AG08395 (cell line): ENCODE measurements at places on chromosomes 2 and 18.

- peak; percentile 97 for DNase-seq
Measured at GRCh38 chr2:231642631-231643494, 50.2 kb downstream of the TEX44 start.

DNA sequence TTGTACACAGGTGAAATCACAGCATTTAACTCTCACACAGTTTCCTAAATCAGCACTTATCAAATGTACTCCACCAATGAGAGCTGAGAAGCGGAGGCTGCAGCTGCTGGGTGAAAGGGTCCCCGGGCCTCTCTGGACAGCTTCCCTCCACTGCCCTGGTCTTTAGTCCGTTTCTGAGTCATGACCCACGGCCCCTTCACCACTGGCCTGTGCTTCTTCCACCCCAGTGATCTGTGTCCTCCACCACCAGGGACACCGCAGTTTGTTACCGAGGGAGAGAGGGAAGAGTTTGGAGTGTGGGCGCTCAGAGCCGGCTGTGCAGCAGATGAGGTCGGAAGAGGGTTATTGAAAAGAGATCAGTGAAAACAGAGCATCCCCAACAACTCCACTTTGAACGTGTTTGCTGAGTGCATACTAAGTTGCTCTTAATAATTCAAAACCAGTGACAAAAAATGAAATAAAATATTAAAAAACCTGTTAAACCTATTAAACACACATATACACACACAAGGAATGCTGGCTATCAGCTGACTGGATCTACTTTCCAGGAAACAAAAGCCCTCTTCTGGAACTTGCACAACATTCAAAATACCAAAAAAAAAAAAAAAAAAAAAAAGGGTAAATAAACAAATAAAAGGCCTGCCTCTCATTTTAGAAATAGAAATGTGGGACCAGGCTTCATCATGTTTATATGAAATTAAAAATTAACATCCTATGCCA lies 54.1 kb downstream of the PXDN start:
- DNase-seq: no peak

DNA sequence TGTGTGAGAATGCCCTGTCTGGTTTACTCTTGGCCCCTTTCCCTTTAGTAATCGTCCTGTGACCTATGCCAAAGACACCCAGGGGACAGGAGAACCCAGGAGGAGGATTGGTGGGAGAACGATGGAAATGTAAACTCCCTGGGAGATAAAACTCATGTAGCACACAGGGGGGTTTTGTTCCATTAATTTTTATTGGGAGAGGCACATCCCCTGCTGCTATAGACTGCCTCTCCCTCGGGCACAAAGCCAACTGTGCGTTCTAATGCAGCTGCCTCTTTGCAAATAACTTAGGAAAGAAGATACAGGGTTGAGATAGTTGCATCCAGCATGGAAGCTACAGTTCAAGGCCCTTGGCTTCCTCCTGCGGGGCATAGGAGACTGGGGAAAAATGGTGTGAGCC lies 489.6 kb downstream of the SLC4A3 start:
- DNase-seq: no peak

GRCh38 chr18:22346401-22346952 lies 71.2 kb downstream of the CTAGE1 start:
- peak; percentile 53 for DNase-seq

- DNase-seq: no peak
Measured at GRCh38 chr2:67667054-67667908, 270.1 kb downstream of the ETAA1 start.

DNA sequence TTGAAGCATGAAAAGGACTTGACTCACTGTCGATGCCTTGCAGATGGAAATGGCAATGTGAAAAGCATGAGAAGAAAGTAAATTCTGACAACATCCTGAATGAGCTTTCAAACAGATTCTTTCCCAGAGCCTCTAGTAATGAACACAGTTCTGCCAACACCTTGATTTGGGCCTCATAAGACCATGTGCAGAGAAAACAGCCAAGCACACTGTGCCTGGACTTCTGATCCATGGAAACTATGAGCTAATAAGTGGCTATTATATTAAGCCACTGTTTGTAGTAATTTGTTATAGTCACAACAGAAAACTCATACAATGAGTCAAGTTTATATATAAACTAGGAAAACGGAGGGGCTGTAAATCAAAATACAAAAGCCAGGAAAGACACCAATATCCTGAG lies 477.3 kb downstream of the MBD2 start:
- no peak for DNase-seq

GRCh38 chr2:111116843-111117597 lies 3.7 kb upstream of the BCL2L11 start:
- peak; percentile 82 for DNase-seq

DNA sequence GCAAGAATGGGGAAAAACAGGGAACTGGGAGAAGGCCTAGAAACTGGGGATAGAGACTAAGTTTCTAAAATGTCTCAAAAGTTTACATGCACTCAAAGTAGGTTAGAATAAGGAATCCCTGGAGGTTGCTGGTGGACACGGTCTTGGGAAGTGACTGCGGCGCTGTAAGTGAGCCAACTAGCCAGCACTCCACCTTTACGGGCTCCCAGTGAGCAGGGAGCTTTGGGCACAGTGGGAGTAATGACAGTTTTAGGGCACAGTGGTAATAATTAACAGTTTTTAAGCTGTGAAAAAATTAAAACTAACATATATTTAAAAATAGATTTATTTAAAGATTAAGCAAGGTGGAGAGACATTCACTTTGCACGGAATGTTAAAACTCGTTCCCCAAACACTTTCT lies 20.9 kb upstream of the CD302 start:
- no peak for DNase-seq

DNA sequence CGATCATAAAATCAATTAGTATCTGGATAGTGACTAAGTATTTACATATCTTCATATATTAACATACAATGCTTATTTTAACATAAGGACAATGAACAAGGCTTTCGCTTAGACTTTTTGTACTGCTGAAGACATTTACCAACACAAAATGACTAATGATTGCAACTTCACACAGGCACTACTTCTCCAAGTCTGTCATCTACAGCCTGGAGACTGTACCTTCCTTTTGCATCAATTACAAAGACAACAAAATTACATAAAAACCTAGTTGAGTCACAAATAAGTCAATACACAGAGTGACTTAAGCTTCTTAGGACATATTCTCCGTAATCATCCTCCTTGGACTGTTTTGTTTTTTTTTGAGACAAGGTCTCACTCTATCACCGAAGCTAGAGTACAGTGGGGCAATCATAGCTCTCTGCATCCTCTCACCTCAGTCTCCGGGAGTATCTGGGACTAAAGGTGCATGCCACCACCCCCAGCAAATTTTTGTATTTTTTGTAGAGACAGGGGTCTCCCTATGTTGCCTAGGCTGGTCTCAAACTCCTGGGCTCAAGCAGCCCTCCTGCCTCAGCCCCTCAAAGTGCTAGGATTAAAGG lies 15.9 kb downstream of the PUM2 start:
- DNase-seq: no peak

DNA sequence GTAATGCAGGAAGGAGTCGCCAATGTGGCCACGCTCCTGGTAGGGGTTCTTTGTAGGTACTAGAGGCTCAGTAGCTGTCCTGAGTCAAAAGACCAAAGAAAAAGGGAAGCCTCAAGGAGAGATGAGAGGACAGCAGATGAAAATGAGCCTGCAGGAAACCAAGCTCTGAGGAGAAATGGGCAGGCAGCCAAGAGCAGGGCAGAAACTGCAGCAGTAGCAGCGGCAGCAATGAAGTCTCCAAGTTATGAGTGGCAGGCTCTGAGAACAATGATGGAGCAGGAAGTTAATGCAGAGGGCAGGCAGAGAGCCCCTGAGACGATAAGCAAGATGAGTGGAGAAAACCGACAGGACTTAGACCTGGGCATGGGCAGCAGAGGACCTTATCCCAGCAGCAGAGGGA lies 48.2 kb upstream of the TMEM200C start:
- no peak for DNase-seq

DNA sequence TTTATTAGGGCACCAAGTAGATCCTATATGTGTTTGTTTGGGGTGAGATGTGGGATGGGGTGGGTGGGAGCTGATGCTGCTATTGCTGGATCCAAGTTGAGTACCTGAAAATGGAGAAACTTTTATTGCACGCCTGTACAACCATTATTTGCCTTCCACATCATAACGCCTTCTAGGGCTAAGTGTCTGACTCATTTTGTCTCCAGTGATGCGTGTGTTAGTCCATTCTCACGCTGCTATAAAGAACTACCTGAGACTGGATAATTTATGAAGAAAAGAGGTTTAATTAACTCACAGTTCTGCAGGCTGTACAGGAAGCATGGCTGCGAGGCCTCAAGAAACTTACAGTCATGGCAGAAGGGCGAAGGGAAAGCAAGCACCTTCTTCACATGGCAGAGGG lies 58.2 kb downstream of the KDM3A start:
- DNase-seq: no peak

DNA sequence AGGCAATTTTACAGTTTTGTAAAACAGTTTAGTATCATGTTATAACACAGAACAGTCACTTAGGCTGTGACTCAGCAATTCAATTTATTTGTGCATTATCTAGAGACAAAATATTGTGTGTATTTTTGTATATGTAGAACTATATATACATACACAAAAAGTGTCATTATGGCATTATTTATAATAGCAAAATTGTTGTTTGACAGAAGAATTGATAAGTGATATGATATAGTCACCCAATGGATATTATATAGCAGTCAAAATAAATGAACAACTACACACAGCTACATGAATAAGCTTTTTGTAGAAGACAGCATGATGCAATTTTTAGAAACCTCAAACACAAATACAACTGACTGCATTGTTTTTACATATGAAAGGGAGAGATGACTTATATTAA lies 334.0 kb downstream of the TRIB2 start:
- DNase-seq: no peak

GRCh38 chr18:55002261-55002660 lies 43.0 kb upstream of the CCDC68 start:
- no peak for DNase-seq

- DNase-seq: peak; percentile 32
Measured at GRCh38 chr2:75200140-75201096, 1.1 kb upstream of the TACR1 start.

DNA sequence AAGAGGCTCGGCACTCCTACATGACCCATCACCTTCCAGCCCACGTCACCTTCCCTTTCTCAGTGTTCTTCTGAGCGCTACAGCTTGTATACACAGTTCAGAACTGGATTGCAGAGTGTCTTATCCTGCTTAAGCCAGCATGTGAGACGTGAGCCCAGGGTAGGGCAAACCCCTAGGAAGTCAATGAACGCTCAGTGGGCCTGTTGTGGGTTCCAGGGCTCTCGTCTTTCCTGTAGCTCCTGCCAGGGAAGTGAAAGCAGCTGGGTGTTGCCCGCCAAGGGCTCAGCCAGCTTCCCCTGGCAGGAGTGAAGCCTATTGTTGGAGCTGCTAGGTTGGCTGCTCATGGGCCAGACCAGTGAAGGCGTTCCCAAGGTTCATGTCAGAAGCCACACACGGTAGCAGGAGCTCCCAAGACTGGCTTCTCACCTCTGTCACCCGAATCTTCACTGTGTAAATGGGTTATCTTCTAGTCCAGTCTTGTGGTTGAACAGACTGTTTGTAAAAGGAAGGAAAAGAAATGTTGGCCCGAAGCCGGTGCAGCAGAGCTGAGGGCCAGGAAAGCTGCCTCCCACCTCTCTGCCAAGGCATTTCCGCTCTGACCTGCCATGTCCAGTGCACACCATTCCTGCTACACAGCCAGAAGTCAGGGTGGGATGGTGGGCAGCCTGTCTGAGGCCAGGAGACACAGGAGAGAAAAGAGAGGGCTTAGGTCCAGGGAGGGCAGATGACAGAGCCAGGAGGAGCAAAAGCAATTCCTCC lies 69.6 kb upstream of the RMDN2 start:
- DNase-seq: no peak

DNA sequence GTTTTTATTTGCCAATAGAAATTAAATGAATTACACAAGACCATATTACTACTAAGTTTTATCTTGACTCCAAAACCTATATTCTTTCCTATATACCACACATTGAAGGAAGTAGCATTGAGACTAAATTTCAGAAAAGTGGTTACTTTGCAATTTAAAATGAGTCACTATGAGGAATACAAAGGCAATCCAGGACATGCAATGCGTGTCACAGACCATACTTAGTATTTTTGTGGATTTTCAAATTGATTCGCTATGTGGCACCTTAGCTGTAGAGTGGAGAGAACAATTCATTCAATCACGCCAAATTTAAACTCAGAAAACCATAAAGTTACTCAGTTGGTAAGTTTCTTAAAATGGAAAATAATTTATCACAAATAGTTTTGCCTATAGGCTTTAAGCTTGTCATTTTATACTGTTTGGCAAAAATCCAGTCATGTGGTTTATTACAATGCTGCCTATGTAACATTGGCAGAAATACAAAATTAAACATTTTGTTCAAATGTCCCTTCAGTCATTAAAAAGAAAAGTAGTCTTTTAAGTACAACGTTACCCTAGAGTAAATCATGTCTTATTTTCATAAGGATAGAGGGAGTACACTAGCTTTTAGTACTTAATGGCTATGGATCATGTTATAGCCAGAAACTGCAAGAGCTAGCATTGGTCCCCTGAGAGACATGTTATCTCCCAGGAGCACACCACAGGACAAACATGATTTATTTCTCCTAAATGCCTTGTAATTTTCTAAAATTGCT lies 222.8 kb upstream of the CDH7 start:
- DNase-seq: peak; percentile 1

DNA sequence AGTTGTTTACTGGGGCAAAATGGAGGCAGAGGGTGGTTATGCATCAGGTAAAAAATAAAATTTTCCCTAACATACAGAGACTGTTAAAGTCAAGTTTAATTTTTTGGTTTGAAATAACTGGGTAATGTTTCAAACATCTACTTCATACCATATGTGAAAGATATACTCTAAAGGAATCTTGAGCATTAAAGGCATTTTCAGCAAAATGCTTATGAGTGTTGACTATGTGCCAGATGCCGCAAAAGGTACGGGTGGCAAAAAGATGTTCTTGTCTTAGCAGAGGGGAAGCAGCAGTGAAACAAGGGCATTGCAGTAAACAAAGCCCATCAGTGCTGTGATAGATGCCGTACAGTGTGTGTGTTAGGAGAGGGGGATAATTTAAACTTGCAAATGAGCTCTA lies 263.1 kb upstream of the ID2 start:
- peak; percentile 36 for DNase-seq

- DNase-seq: no peak
Measured at GRCh38 chr2:62531594-62531993, 25.6 kb upstream of the TMEM17 start.

DNA sequence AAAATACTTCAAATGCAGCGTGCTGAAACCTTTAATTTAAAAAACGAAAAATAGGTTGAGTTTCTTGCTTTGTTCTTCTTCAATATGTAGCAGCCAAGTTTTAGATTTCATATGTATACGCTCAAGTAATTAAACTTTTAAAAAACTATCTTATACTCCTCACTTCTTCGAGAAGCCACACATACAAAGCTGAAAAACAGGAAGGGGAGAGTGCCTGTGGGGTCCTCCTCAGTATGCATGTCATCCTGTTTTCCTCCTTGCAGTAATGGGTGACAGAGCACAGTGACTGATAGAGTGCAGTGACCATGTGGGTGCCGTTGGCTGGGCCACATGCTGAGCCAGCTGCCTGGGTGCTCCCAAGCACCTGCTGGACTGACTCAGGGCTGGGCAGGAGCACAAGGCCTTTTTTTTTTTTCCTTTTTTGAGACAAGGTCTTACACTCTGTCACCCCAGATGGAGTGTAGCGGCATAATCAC lies 33.3 kb downstream of the UXS1 start:
- no peak for DNase-seq

- no peak for DNase-seq
Measured at GRCh38 chr2:211990335-211990734, 548.3 kb downstream of the ERBB4 start.

GRCh38 chr18:9712130-9712577 lies 4.1 kb downstream of the RAB31 start:
- DNase-seq: no peak
